ENCODE measurements at places on chromosomes 3 and 15. TPM values are rescaled to one million over a fixed set of nuclear protein-coding genes. Genes with fewer than 3 reads are reported as not detected.

GRCh38 chr3:69250014-69250413, 127.6 kb upstream of the LMOD3 start:
- DNase-seq = no peak

GRCh38 chr15:87416591-87417257, 839.8 kb downstream of the NTRK3 start:
- no peak for DNase-seq

DNA sequence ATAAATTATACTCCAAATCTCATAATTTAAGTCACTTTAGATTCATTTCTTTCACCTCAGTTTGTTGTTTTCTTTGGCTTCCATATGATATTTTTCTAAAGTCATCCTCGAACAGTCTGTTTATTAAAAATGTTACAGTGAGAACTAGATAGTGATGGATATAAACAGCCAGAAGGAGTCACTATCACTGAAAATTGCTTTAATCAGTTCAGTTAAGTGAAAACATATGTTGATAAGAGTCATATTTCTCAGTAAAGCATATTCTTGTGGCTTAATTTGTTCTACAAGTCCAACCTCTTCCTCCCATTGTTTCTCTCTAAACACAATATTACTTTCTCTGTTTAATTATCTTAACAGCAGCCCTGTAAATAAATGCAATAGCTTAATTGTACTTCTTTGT, 427.5 kb upstream of the ALCAM start:
- peak; percentile 23 for DNase-seq

DNA sequence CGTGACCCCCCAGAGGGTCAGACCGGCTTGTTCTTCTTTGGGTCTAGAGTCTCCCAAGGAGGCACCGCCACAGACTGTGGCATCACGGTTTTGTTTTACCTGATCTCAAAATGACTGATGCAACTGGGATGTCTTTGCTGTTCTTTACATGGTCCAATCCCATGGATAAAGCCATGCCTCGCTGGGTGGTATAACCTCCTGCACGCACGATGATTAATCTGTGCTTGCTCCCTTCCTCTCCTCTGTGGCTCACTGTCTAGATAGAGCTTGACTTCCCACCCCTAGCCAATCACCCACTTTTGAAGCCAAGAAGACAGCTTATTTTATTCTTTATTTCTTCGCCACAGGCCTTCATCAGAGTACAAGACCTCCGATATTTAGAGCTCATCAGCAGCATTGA, 36.6 kb upstream of the RHO start:
- no peak for DNase-seq

- no peak for DNase-seq
Observed at GRCh38 chr3:15288331-15289035, 43.9 kb downstream of the SH3BP5 start.

GRCh38 chr15:83292317-83292716, 7.9 kb upstream of the BNC1 start:
- DNase-seq = peak; percentile 43

Gene ONECUT1
- not detected for total RNA-seq

- no peak for DNase-seq
Observed at GRCh38 chr3:82520846-82521245, 759.4 kb upstream of the GBE1 start.

Gene GOLGA8M
- total RNA-seq = not detected

Gene FAM81A
- 0.06 TPM for total RNA-seq

Gene RASGRP1
- total RNA-seq = not detected

- no peak for DNase-seq
Observed at GRCh38 chr15:99998661-99999101, 265.4 kb upstream of the LYSMD4 start.

GRCh38 chr3:23455775-23456174, 252.6 kb downstream of the UBE2E2 start:
- peak; percentile 82 for DNase-seq

Gene CAND2
- 2.1 TPM for total RNA-seq

DNA sequence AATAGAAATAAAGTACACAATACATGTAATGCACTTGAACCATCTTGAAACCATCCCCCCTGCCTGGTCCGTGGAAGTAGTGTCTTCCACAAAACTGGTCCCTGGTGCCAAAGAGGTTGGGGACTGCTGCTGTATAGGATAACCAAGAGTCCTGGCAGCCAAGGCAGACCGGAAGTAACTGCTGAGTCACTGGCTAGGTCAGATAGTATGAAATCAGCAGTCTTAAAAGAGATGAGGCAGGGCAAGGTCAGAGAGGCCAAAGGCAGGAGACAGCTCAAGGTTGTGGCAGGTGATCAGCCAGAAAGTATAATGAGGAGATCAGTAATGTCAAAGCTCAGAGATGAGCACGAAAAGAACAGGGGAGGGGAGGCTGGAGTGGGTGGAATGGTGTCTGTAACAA, 60.2 kb downstream of the MAP3K13 start:
- DNase-seq = peak; percentile 40

Gene LTK
- 2.8 TPM for total RNA-seq

- peak; percentile 36 for DNase-seq
Observed at GRCh38 chr3:156601497-156601896, 46.6 kb upstream of the SSR3 start.

DNA sequence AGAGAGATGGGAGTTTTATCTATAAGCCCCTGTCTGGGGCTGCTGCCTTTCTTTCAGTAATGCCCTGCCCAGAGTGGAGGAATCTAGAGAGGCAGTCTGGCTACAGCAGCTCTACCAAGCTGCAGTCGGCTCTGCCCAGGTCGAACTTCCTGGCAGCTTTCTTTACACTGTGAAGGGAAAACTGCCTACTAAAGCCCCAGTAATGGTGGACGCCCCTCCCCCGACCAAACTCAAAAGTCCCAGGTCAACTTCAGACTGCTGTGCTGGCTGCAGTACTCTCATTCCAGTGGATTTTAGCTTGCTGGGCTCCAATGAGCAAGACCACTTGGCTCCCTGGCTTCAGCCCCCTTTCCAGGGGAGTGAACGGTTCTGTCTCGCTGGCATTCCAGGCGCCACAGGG, 65.9 kb upstream of the RARB start:
- no peak for DNase-seq

GRCh38 chr15:61144055-61144454, 85.0 kb downstream of the RORA start:
- DNase-seq = no peak

GRCh38 chr3:2423143-2423542, 324.5 kb downstream of the CNTN4 start:
- DNase-seq = no peak

DNA sequence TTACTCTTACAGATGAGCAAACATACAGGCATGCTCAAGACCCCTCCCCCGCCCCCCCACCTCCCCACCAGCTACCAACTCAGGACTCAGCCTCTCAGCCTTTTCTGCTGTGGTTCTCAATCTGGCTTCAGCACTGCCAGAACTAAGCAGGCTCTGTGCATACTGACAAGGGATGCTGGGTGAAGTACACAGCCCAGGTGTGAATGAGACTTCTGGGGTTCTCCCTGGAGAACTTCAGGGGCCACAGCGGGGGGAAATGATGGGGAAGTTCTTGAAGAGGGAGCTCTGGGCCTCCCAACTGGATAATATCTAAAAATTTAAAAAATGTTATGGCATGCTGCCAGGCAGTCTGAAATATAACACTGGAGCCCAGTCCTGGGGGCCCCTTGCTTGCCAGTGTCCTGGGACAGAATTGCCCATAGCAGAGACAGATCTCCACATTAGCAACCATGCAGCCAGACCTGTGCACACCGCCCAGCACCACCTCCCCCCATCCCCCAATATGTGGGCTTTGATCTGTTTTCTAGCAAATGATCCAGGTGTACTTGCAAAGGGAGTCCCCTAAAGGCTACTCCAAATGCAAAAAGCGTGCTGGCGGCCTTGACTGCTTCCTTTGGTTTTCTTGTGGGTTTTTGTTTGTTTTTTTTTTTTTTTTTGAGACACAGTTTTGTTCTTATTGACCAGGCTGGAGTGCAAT, 41.4 kb downstream of the PGPEP1L start:
- DNase-seq = no peak

Gene SEMA4B
- total RNA-seq = 6.3 TPM

Gene PLCH1
- not detected for total RNA-seq

GRCh38 chr15:61227269-61227949, 1.7 kb downstream of the RORA start:
- DNase-seq = peak; percentile 63

- DNase-seq = no peak
Observed at GRCh38 chr3:127670761-127671522, 1.8 kb upstream of the ABTB1 start.

GRCh38 chr3:62647711-62648110, 227.5 kb downstream of the CADPS start:
- no peak for DNase-seq

GRCh38 chr3:64225695-64226499, 631 bp upstream of the PRICKLE2 start:
- peak; percentile 31 for DNase-seq

DNA sequence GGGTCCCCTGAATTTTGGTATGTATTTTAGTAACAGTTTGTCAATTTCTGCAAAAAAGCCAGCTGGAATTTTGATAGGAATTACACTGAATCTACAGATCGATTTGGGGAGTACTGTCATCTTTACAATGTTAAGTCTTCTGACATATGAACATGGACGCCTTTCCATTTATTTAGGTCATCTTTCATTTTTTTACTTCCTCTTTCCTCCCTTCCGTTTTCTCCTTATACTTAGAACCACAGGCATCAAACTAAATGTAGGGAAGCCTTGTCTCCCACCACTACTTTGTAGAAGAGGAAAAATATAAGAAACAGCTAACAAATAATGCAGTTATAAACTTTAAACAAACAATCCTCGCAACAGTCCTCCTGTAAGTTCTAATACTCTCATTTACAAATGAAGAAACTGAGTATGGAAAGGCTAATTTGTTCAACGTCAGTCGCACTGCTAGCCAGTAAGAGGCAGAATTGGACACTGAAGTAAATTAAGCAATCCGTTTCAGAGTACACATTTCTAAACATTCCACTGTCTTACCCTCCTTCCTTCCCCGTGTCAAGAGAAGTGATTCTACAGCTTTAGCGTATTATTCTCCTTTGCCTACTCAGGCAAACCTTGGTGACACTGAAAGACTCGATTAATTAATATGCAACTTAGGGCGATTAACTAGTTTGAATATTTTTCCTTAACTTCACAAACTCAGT, 25.6 kb downstream of the RHOA start:
- no peak for DNase-seq

Gene CPN2
- total RNA-seq = not detected

Gene GTF2E1
- total RNA-seq = 19.4 TPM

Gene PLA2G4B
- total RNA-seq = 1.2 TPM

Gene GHSR
- not detected for total RNA-seq

GRCh38 chr3:46187341-46187700, 20.8 kb downstream of the CCR1 start:
- DNase-seq = no peak

- no peak for DNase-seq
Observed at GRCh38 chr3:8603115-8603710, 41.4 kb downstream of the SSUH2 start.

DNA sequence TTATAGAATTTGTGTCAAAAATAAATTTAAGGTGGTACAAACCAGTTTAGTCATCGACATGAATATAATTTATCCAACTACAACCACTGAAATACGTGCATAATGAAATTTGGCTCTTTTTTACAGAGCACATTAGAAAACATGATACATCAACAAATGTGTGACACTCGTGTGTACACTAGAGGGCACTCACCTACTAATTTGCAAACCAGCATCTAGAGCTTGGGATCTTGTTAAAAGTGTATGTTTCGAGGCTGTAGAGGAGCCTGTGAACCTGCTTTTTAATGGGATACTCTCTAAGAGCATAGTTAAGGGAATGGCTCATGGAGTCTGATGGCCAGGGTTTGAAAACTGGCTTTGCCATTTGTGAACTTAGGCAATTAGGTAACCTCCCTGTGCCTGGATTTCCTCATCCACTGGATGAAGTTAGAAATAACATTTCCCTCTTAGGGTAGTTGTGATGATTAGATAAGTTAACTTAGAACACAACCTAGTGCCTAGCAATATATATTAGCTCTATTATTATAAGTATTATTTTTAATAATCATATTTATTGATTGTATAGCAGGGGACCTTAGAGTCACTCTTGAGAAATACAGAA, 8.8 kb upstream of the CPOX start:
- peak; percentile 69 for DNase-seq

DNA sequence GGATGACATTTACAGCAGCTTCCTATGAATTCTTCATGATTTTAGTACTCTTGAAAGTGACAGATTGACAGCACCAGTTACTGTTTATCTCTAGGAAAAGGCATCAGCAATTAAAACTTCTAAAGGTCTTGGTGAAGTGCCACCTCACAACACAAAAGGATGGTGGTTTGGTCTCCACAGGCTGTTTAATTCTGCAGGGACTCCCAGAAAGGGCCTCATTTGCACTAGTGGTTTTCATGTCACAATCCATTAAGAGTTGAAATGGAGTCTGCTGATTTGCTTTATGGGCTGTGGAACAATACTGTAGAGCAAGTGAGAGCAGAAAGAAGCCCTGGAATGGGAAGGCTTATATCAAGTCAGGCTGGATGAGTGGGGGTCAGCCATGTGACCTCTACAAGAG, 225.3 kb upstream of the KCNMB2 start:
- no peak for DNase-seq

- DNase-seq = peak; percentile 80
Observed at GRCh38 chr15:71780115-71780976, 30.0 kb upstream of the NR2E3 start.

Gene ZBTB47
- 28.9 TPM for total RNA-seq

Gene ZNF717
- 12.6 TPM for total RNA-seq

- DNase-seq = no peak
Observed at GRCh38 chr3:180563406-180563805, 38.6 kb upstream of the TTC14 start.
